ENCODE measurements at places on chromosomes 1 and 21. TPM values are rescaled to one million over a fixed set of nuclear protein-coding genes. Genes with fewer than 3 reads are reported as not detected.

GRCh38 chr21:29114765-29115500 lies 15.5 kb upstream of the MAP3K7CL start:
- no peak for DNase-seq

The VASH2 gene
- 0.73 TPM for total RNA-seq

The ZNF697 gene
- total RNA-seq = 0.08 TPM

The GUCA2B gene
- not detected for total RNA-seq

The CFAP74 gene
- total RNA-seq = not detected

DNA sequence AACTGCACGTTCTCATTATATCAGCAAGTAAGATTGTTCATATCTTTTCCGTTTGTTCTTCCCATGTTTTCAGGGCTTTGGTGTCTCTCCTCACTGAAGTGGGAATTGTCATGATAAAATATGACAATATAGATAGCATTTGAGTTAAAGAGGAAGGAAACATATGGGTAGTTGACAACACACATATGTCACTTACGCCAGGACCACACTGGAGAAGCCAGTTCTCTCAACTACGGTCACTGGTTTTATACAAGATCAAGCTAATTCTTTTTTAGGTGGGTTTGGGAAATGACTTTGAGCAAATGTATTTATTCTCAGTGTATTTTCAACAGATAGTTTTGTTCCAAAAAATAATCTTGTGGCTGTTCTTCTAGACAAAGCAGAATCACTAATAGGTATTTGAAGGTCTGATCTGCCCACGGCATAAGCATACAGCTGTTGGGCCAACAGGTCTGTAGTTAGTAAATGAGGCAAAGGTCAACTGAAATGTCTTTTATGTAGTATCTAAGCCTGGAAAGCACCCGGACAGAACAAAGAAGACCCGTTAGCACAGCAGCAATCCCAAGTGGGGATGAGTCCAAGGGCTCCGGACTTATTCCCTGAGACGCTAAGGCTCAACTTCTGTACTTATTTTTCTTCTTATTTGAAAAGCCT lies 433.6 kb upstream of the ZP4 start:
- no peak for DNase-seq

The ACOT11 gene
- 0.54 TPM for total RNA-seq

The PPOX gene
- total RNA-seq = 43.4 TPM

GRCh38 chr1:165641231-165641987 lies 10.4 kb downstream of the MGST3 start:
- DNase-seq = no peak

DNA sequence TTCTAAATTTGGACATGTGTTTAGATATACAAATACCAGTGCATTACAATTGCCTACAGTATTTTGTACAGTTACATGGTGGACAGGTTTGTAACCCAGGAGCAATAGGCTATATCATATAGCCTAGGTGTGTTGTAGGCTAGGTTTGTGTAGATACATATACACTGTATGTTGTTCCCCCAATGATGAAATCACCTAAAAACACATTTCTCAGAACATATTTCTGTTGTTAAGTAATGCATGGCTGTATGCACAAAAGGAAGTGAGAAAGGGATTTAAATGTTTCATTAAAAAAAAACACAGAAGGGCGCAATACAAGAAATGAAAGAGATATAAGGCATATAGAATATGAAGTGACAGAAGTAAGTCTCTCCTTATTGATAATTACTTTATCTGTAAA lies 32.0 kb downstream of the S100B start:
- DNase-seq = no peak
